ENCODE measurements at places on chromosomes 3 and 15.

GRCh38 chr3:15060029-15060428 lies 5.1 kb downstream of the MRPS25 start:
- no peak for DNase-seq
- H3K4me1 ChIP-seq, result peaks cover 27% of the 10 kb centered on the region
- no peak overlapping the region for H3K4me3 ChIP-seq
- no peak overlapping the region for H3K27ac ChIP-seq
- H3K27me3 ChIP-seq, result no peaks in the 10 kb centered on the region

GRCh38 chr15:64191971-64192830 lies 29.4 kb upstream of the PPIB start:
- no peak for DNase-seq
- H3K4me3 ChIP-seq, result no peak overlapping the region
- no peaks in the 10 kb centered on the region for H3K27me3 ChIP-seq
- no peaks in the 10 kb centered on the region for H3K4me1 ChIP-seq
- no peaks in the 10 kb centered on the region for H3K36me3 ChIP-seq

- no peak for DNase-seq
- no peak overlapping the region for H3K4me3 ChIP-seq
- no peak overlapping the region for H3K27ac ChIP-seq
- no peaks in the 10 kb centered on the region for H3K27me3 ChIP-seq
These were observed 35.8 kb upstream of the ATP13A3 start for GRCh38 chr3:194522579-194523046.

DNA sequence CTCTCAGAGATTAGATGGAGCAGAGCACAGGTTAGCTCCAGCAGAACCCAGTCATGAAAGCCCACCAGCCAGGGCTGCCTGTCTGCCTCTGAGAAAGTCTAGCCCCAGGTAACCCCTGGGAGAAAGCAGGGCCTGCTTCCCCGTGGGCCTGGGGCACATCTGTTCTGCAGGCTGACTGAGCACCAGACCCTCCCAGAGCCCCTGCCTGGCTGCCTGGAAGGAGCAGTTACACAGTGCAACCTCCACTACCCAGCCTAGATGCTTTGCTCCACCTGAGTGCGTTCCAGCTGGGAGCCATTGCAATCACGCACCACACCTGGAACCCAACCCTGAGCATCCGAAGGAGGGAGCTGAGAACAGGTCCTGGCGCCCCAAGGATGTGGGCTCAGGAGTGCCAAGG lies 24.7 kb upstream of the OR5K4 start:
- H3K4me1 ChIP-seq, result peaks cover 60% of the 10 kb centered on the region
- no peaks in the 10 kb centered on the region for H3K27me3 ChIP-seq
- H3K27ac ChIP-seq, result no peak overlapping the region
- DNase-seq, result no peak

- no peak for DNase-seq
- no peaks in the 10 kb centered on the region for H3K27me3 ChIP-seq
- H3K36me3 ChIP-seq, result peaks cover 13% of the 10 kb centered on the region
- H3K4me3 ChIP-seq, result no peak overlapping the region
- H3K4me1 ChIP-seq, result peaks cover 22% of the 10 kb centered on the region
- no peak overlapping the region for H3K27ac ChIP-seq
These were observed 33.7 kb downstream of the TJP1 start for GRCh38 chr15:29788433-29789034.

DNA sequence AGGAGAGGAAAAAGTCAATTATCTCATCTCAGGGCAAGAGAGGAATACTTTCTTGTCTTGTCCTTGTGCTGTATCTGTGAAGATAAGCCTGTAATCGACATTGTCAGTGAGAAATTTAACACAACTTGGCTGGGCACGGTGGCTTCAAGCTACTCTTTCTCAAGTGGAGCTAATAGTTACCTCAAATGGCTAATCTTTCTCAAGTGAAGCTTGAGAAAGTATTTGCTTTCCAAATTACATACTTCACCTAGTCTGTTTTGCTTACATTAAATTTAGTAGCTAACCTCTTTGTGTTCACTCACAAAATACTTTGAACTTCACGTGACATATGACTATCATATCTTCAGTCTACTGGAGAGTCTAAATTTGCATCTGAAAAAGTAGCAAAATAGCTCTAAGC lies 48.3 kb upstream of the B3GALNT1 start:
- no peak for DNase-seq
- H3K4me3 ChIP-seq, result no peak overlapping the region
- H3K36me3 ChIP-seq, result no peaks in the 10 kb centered on the region
- peaks cover 15% of the 10 kb centered on the region for H3K4me1 ChIP-seq
- no peaks in the 10 kb centered on the region for H3K27me3 ChIP-seq

DNA sequence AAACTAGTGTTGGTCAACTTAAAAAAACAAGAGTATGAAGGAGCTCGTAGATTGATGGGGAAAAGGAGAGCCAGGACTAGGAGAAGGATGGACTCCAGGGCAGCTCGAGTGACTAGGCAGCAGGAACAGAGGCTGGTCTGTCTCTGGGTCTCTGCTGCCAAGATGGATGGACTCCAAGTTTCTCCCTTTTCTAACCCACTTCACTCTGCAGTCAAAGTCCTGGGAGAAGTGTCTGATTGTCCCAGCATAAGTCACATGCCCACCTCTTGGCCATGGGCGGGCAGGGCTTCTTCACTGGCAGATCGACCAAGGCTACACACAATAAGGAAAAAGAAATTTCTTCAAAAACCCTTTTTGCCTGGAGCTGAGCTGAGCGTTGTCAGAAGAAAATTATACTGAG lies 9.2 kb upstream of the EPB42 start:
- no peak overlapping the region for H3K4me3 ChIP-seq
- no peaks in the 10 kb centered on the region for H3K27me3 ChIP-seq
- DNase-seq, result no peak
- H3K4me1 ChIP-seq, result no peaks in the 10 kb centered on the region

- no peak overlapping the region for H3K4me3 ChIP-seq
- H3K36me3 ChIP-seq, result no peaks in the 10 kb centered on the region
- H3K27ac ChIP-seq, result no peak overlapping the region
- no peak for DNase-seq
These were observed 14.3 kb downstream of the PARP14 start for GRCh38 chr3:122694966-122695365.

GRCh38 chr3:129605922-129606635 lies 397 bp downstream of the PLXND1 start:
- H3K4me3 ChIP-seq, result peak overlapping the region; percentile 90
- H3K4me1 ChIP-seq, result peaks cover 59% of the 10 kb centered on the region
- no peak overlapping the region for H3K27ac ChIP-seq
- DNase-seq, result no peak

DNA sequence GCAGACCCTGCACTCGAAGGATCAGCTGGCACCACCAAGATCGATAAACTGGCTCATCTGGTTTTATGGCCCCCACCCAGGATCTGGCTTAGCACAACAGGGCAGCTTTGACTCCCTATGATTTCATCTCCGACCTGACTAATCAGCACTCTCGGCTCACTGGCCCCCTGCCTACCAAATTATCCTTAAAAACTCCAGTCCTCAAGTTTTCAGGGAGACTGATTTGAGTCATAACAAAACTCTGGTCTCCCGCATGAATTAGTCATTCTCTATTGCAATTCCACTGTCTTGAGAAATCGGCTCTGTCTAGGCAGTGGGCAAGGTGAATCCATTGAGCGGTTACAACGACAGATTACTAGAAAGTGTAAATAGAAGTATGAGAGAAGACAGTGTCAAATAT lies 521.9 kb upstream of the RGMA start:
- no peaks in the 10 kb centered on the region for H3K27me3 ChIP-seq
- H3K4me1 ChIP-seq, result peaks cover 13% of the 10 kb centered on the region
- no peak overlapping the region for H3K27ac ChIP-seq

DNA sequence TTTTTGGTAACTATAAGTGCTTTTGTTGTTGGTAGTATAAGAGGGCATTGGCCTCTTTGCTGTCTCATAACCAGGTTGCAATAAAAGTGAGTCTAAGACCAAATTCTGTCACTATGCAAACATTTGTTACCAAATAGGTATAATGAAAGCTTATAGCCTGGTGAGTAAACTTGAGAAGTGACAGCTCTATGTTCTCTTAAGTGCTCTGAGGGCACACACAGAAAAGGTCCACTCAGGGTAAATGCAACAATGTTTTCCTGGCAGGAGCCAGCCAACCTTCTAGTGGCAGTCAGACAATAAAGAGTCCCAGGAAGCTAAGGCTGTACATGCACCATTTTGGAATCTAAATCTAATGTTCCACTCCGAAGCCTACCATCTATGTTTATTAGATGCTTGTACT lies 262.1 kb upstream of the TGFBR2 start:
- H3K4me3 ChIP-seq, result no peak overlapping the region
- H3K4me1 ChIP-seq, result peaks cover 18% of the 10 kb centered on the region
- no peak for DNase-seq
- no peak overlapping the region for H3K27ac ChIP-seq
- H3K36me3 ChIP-seq, result no peaks in the 10 kb centered on the region
- no peaks in the 10 kb centered on the region for H3K27me3 ChIP-seq

- no peak for DNase-seq
- H3K4me1 ChIP-seq, result peaks cover 65% of the 10 kb centered on the region
- peak overlapping the region; percentile 12 for H3K27ac ChIP-seq
These were observed 9.4 kb downstream of the MUC4 start for GRCh38 chr3:195802261-195802701.

DNA sequence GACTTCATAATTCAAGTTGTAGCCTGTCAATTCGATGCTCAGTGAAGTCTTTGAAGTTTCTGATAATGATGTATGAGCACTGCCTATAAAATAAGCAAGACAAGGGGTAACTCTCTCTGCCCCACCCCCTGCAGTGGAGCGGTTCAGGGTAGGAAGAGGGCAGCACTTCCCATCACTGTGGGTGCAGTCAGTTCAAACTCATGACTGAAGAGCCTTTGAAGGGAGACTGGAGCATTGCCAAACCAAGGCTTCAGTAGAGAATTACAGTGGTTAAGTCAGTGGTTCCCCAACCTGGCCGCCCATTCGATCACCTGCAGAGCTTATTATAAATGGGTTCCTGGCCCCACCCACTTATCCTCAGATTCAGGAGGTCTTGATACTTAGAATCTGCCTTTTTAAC lies 190.6 kb downstream of the SHQ1 start:
- no peaks in the 10 kb centered on the region for H3K36me3 ChIP-seq
- H3K4me3 ChIP-seq, result no peak overlapping the region
- peaks cover 9% of the 10 kb centered on the region for H3K4me1 ChIP-seq
- no peaks in the 10 kb centered on the region for H3K27me3 ChIP-seq
- no peak overlapping the region for H3K27ac ChIP-seq
- no peak for DNase-seq

DNA sequence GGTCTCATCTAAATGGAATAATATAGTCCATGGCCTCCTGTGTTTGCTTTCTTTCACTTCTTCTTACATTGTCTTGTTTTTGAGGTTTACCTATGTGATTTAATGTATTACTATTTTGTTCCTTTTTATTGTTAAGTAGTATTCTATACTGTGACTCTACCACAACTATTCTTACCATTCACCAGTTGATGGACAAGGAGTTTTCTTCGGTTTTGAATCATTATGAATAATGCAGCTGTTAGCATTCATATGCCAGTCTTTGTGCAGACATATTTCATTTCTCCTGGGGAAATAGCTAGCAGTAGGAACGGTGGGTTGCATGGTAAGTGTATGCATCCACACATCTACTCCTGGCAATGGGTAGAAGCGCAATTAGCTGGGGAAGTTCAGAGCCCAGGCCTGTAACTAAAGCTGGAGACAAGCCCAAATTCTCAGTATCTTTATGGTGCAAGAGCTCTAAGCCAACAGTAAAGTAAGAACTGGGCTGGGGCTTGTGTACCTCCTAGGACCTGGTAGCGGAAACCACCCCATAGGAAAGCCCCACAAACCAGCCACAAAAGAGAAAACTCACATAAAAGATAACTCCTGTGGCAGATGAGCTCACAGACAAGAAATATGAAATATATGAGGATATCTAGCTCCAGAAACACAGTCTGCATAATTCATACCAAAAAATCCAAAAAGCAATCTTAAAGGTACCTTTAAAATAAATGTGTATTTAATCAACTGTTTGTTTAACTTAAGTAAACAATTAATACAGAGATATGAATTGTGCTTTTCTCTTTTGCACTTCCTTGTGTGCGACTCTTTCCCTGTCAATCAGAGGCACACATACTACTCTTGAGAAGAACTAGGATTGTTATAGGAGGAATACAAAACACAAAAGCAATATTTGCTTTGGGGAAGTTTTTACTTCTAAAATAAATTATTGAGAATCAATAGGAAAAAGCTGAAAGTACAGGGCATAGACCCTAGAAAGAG lies 2.7 kb upstream of the CSTA start:
- no peak overlapping the region for H3K4me3 ChIP-seq
- no peak overlapping the region for H3K27ac ChIP-seq
- no peaks in the 10 kb centered on the region for H3K4me1 ChIP-seq

DNA sequence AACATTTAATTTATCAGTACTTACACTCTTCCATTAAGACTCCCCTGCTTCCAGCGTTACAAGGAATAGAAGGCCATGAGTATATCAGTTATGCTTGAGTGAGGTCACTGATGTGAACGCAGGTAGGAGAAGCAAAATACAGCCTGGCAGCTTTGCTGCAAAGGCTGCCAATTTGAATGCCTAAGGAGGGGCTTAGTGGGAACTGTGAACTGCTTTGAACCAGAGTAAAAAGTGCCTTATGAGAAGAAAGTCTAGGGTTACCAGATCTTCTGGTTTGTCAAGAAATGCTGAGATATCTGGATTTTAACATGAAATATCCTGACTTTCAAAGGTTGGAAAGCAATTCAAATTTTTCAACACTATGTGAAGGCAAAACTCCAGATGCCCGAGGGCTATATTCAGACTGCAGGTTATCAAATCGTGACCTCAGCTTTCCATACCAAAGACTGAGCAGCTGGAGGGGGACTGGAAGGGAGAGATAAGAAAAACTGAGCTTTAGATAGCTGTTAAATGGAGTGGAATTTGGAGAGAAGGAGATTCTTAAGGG lies 446.3 kb upstream of the NECTIN3 start:
- no peak overlapping the region for H3K4me3 ChIP-seq
- H3K27me3 ChIP-seq, result no peaks in the 10 kb centered on the region
- peaks cover 13% of the 10 kb centered on the region for H3K4me1 ChIP-seq
- no peaks in the 10 kb centered on the region for H3K36me3 ChIP-seq
- DNase-seq, result no peak

- DNase-seq, result no peak
- peaks cover 13% of the 10 kb centered on the region for H3K4me1 ChIP-seq
- H3K27me3 ChIP-seq, result peaks cover 10% of the 10 kb centered on the region
- peaks cover 4% of the 10 kb centered on the region for H3K36me3 ChIP-seq
- H3K4me3 ChIP-seq, result no peak overlapping the region
These were observed 2.3 kb downstream of the TLNRD1 start for GRCh38 chr15:81003097-81003350.

DNA sequence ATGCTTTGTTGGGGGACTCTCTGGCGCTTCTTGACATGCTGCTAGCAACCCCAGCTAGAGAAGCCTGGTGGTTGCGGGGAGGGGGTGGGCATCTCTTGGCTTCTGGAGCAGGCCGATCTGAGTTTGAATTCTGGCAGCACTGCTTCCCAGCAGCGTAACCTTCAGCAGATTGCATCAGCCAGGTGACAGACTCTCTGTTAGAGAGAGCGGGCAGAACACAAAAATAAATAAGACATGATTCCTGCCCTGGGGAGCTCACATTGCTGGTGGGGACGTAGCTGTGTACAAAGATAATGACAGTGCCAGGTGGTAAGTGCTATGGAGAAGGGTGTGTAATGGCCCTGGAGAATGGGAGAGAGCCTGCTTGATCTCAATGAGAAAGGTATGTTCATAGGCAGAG lies 87.4 kb downstream of the THSD4 start:
- peaks cover 16% of the 10 kb centered on the region for H3K27me3 ChIP-seq
- H3K27ac ChIP-seq, result peak overlapping the region; percentile 90
- H3K36me3 ChIP-seq, result no peaks in the 10 kb centered on the region
- no peak overlapping the region for H3K4me3 ChIP-seq
- peaks cover 55% of the 10 kb centered on the region for H3K4me1 ChIP-seq
